Mesothelial cell of epicardium (in vitro differentiated cells): ENCODE measurements at places on chromosomes 5 and 9.

DNA sequence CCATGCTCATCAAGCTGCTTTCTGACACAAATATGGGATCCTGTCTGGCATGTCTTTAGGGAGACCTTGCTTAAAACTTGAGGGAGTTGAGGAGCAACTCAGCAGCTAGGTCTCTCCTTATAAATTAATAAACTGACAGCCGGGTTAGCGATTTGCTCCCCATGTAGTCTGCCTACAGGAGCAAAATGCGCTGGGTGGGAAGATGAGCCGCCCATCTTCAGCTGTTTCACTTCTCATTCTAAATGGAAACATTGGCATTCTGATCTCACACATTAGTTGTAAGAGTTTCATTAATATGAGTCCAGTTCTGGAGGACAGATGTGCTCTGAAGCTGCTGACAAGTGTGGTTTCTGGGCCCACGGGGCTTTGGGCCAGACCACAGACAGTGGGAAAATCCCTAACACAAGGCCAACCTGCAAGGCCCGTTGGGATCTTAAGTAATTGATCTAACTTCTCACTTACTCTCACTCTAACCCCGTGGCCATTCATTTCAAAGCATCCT lies 197.0 kb downstream of the MCTP1 start:
- DNase-seq: no peak

- no peak for DNase-seq
Measured at GRCh38 chr5:10797261-10797660, 36.2 kb upstream of the DAP start.

- no peak for DNase-seq
Measured at GRCh38 chr5:94276048-94276447, 342.4 kb downstream of the KIAA0825 start.

- no peak for DNase-seq
Measured at GRCh38 chr5:82624062-82624461, 345.9 kb upstream of the RPS23 start.

- no peak for DNase-seq
Measured at GRCh38 chr5:31707329-31707728, 68.4 kb downstream of the PDZD2 start.
